H1 (cell line): ENCODE measurements at places on chromosomes 11 and 22. TPM values are rescaled to one million over a fixed set of nuclear protein-coding genes. Genes with fewer than 3 reads are reported as not detected.

MYOD1 gene
- total RNA-seq = not detected in 2 replicates

ACRV1 gene
- total RNA-seq = not detected in 2 replicates

ZP1 gene
- total RNA-seq = not detected in 2 replicates

OR52A1 gene
- 11.6 and 12.2 TPM in 2 replicates for total RNA-seq

CD151 gene
- 93.4 and 101 TPM in 2 replicates for total RNA-seq

DNA sequence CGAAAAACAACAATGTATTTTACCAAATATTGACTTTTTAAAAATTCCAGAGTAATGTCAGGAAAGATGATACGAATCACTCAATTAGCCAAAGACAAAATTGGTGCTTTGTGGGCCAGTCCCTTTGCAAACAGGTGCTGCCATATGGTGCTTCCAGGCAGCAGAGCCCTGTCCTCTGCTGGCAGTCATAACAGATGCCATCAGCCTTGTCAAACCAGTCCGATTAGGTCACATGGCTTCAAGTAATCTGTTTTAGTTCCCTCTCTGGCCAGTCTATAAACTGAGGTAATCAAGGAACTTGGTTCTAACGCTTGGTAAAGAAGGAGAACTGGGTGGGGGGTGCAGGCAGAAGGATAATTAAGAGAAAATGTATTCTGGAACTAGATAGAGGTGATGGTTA is 49.1 kb upstream of the CAPRIN1 start:
- H3K4me1 ChIP-seq = no peaks in the 10 kb centered on the region
- H3K27ac ChIP-seq = no peak overlapping the region
- DNase-seq = no peak
- H3K27me3 ChIP-seq = peaks cover 5% of the 10 kb centered on the region
- no peaks in the 10 kb centered on the region for H3K36me3 ChIP-seq
- H3K4me3 ChIP-seq = no peak overlapping the region

DNA sequence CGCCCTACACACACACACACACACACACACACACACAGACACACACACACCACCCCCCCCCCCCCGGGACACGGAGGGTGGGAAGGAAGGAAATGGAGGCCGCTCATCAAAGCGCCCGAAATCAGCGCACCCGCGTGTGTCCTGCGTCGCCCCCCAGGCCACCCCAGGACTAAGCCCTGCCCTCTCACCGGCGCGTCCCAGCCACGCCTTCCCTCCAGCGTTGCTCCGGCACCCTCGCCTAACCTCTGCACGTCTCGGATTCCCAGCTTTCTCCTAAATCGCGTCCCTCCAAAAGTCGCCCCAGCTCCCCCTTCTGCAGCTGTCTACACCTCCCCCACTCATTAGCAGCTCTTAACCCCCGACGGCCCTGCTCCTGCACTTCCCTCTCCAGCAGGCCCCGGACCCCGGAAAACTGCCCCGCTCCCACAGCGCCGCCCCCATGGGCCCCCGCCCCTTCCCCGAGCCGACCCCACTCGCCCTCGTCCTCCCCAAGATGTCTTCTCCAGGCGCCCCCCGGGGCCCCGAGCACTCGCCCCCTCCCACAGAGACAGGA is 557 bp downstream of the PACSIN2 start:
- DNase-seq = no peak
- no peak overlapping the region for H3K27ac ChIP-seq
- H3K36me3 ChIP-seq = no peaks in the 10 kb centered on the region

DNA sequence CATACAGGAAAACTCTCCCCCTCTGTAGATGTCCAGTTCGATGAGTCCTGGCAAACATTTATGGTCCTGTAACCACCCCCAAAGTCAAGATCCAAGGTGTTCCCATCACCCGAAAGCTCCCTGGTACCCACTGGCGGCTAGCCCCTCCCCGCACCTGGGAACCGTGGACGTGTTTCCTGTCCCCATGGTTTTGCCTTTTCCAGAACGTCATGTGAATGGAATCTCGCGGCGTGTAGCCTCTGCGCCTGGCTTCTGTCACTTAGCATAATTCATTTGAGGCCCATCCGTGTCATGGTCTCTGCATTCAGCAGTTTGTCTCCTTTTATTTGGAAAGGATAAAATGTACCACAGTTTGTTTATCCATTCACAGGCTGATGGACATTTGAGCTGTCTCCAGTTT is 106.3 kb downstream of the KCNQ1 start:
- no peak overlapping the region for H3K27ac ChIP-seq
- H3K36me3 ChIP-seq = no peaks in the 10 kb centered on the region
- no peaks in the 10 kb centered on the region for H3K4me1 ChIP-seq
- H3K4me3 ChIP-seq = no peak overlapping the region

DNA sequence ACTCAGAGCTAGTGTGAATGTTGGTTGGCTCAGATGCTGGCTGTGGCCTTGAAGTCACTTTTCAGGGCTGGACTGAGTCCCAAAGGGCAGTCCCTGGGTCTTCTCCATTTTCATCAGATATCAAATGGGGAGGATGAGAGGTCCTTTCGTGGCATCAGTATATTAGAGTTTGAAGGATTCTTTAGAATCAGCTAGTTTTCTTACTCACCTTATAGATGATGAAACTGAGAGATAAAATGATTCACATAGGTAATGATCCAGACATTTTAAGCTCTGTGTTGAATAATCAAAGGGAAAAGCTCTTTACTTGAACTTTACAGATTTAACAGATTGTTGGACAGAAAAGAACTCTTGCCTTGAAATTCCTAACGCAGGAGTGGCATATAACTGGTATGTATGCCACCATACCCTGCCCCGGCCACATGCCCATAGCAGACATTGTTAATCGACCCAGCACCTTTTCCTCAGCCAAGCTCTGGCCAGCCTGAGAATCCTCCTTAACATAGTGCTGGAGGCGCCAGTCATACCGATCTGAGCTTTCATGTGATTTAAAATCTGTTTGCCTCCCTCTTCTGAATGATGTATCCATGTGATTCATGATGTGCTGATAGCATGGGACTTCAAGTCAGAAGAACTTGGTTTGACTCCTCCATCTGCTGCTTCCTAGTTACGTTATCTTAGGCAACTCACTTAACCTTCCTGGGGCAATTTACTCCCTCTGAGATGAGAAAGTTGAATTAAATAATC is 60.0 kb downstream of the BARX2 start:
- DNase-seq = no peak
- H3K4me3 ChIP-seq = no peak overlapping the region
- no peaks in the 10 kb centered on the region for H3K36me3 ChIP-seq
- H3K4me1 ChIP-seq = no peaks in the 10 kb centered on the region
- H3K27ac ChIP-seq = no peak overlapping the region
- H3K27me3 ChIP-seq = no peaks in the 10 kb centered on the region

GRCh38 chr11:42925916-42926315 is 385.9 kb upstream of the API5 start:
- no peak overlapping the region for H3K27ac ChIP-seq
- no peaks in the 10 kb centered on the region for H3K36me3 ChIP-seq
- no peak overlapping the region for H3K4me3 ChIP-seq
- DNase-seq = no peak
- no peaks in the 10 kb centered on the region for H3K27me3 ChIP-seq

GRCh38 chr11:61133956-61134662 is 27.1 kb downstream of the VPS37C start:
- no peaks in the 10 kb centered on the region; the same call in 1 of the 2 replicates for H3K36me3 ChIP-seq
- H3K4me1 ChIP-seq = peaks cover 8% of the 10 kb centered on the region; the same call in 1 of the 2 replicates
- H3K27ac ChIP-seq = no peak overlapping the region
- no peak overlapping the region for H3K4me3 ChIP-seq
- no peak for DNase-seq

DNA sequence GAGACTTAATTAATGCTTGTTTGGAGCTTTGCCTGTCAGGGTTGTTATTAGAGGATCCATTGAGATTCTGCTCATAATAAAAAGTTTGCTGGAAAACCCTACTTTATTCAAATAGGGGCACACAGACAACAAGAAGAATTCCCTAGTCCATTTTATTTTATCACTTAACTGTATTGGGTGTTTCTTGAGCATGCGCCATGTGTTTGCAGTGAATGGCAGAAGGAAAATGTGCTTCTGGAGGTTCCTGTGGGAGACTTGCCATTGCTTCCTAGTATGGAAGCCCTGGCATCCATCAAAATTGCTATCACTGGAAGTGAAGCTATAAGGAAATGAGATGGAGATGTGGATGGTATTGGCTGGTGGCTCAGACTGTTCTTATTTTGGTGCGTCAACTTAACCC is 106.6 kb upstream of the GALNT18 start:
- H3K4me3 ChIP-seq = no peak overlapping the region
- DNase-seq = no peak

- H3K36me3 ChIP-seq = no peaks in the 10 kb centered on the region
- no peak overlapping the region for H3K4me3 ChIP-seq
- H3K4me1 ChIP-seq = no peaks in the 10 kb centered on the region
- no peak overlapping the region for H3K27ac ChIP-seq
- DNase-seq = no peak
Measured at GRCh38 chr11:12512826-12513395, 135.5 kb downstream of the PARVA start.

DNA sequence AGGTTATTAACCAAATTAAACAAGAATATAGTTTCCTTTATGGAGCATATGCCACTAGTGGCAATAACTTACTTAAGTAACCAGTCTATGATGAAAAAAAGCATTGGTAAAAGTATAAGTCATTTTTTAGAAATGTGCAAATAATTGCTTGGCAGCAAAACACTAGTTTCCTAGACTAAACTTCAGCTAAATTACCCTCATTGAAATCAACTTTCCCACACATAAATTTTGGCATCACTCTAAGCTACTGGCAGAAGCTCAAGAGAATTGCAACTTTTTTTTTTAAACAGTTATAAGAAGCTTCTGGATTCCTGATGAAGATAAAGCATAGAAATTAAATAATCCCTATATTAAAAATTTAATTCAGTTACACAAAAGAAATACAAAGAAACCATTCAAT is 12.5 kb downstream of the CCDC34 start:
- no peak overlapping the region for H3K27ac ChIP-seq
- DNase-seq = no peak
- H3K27me3 ChIP-seq = no peaks in the 10 kb centered on the region
- H3K36me3 ChIP-seq = no peaks in the 10 kb centered on the region
- peaks cover 32% of the 10 kb centered on the region for H3K4me1 ChIP-seq
- no peak overlapping the region for H3K4me3 ChIP-seq

DNA sequence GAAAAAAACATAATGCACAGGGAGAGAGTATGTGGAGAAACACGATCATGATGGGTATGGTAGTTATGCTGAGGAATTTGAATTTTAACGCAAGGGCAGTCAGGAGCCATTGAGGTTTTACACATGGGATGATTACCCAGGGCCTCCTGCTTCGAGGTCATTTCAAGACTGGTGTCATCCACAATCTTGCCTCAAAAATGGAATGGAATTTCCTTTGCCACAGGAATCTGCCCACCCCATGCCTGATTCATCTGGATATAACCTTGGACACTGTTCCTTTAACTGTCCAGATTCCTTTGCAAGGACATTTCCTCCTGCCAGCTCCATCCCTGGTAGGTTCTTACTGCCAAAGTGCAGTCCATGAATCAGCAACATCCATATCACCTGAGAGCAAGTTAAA is 655.9 kb upstream of the TENM4 start:
- no peaks in the 10 kb centered on the region for H3K4me1 ChIP-seq
- H3K36me3 ChIP-seq = no peaks in the 10 kb centered on the region
- no peaks in the 10 kb centered on the region for H3K27me3 ChIP-seq

DNA sequence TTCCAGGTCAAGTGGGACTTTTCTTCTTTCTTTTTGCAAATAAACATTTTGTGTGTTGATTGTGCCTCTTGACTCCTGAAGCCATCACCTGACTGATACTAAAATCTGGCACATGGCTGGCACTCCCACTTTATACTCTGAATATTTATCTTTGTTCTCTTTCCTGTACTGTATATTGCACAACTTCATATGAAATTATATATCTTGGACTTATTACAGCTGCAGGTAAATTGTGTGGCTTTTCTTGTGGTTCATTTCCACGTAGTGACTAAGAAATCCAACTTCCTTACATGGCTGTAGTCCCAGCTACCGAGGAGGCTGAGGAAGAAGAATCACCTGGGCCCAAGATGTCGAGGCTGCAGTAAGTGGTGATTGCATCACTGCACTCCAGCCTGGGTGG is 23.7 kb upstream of the OR5B12 start:
- H3K4me3 ChIP-seq = no peak overlapping the region
- no peaks in the 10 kb centered on the region for H3K4me1 ChIP-seq
- H3K27me3 ChIP-seq = no peaks in the 10 kb centered on the region
- H3K27ac ChIP-seq = no peak overlapping the region
- H3K36me3 ChIP-seq = no peaks in the 10 kb centered on the region
- no peak for DNase-seq

DNA sequence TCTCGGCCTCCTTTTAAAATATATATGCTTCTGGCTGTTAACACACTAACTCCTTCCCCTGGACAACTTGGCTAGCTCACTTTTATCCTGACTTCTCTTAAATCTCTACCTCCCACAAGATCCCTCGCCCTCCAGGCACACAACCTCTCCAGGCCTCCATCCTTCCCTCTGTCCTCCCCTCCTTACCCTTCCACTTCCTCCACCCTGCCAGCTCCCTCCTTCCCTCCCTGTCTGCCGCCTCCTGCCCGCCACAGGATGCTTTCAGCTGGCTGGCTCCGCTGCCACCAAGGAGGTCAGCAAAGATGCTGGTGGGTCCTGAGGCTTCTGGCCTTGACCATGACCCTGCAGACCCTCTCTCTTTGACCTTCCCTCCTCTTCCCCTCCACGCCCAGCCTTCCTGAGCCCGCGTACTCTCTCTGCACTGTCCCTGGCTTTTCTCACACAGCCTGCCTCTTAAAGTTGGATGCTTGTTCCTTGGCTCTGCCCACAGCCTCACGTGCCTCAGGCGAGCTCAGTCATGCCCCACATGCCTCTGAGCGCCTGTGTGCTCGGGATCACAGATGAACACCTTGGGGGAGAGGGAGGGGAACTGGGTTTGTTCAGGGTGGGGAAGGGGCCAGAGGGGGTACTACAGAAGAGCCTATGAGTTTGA is 6.7 kb downstream of the NFAM1 start:
- H3K36me3 ChIP-seq = no peaks in the 10 kb centered on the region
- H3K27ac ChIP-seq = no peak overlapping the region
- H3K27me3 ChIP-seq = no peaks in the 10 kb centered on the region
- no peak overlapping the region for H3K4me3 ChIP-seq
- H3K4me1 ChIP-seq = peaks cover 8% of the 10 kb centered on the region

- H3K27me3 ChIP-seq = no peaks in the 10 kb centered on the region
- H3K4me3 ChIP-seq = no peak overlapping the region
- H3K27ac ChIP-seq = no peak overlapping the region
Measured at GRCh38 chr11:99069856-99070444, 49.2 kb downstream of the CNTN5 start.

GRCh38 chr11:124920870-124921609 is 2.0 kb downstream of the HEPN1 start:
- peak; percentile 83 for DNase-seq
- H3K4me1 ChIP-seq = no peaks in the 10 kb centered on the region
- H3K4me3 ChIP-seq = peak overlapping the region; percentile 40
- H3K36me3 ChIP-seq = no peaks in the 10 kb centered on the region

DNA sequence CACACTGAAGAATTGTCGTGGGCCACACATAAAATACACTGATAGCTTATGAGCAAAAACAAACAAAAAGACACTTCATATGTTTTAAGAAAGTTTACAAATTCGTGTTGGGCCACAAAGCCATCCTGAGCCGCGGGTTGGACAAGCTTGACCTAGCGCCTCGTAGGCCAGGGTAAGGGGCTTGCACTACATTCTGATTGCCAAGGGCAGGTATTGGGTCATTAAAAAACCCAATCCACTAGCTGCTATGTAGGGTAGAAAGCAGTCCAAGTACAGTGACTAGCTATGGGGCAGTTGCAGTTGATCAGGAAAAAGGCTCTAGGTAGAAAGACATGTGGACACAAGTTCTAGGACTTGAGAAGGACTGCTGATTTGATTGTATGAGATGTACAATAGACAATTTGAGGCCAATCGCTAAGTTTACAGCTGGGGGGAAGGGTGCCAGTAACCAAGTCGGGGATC is 14.0 kb downstream of the KDELR3 start:
- no peak overlapping the region for H3K4me3 ChIP-seq
- no peak overlapping the region for H3K27ac ChIP-seq
- H3K36me3 ChIP-seq = peaks cover 46% of the 10 kb centered on the region
- DNase-seq = no peak
- no peaks in the 10 kb centered on the region for H3K4me1 ChIP-seq
